ENCODE measurements at places on chromosomes 7 and 10. TPM values are rescaled to one million over a fixed set of nuclear protein-coding genes. Genes with fewer than 3 reads are reported as not detected.

TACC2 gene
- total RNA-seq = not detected

EMX2 gene
- not detected for total RNA-seq

WNT2 gene
- total RNA-seq = not detected

- DNase-seq = no peak
These were observed 167.7 kb downstream of the SFMBT2 start for GRCh38 chr10:7243139-7243538.

DNA sequence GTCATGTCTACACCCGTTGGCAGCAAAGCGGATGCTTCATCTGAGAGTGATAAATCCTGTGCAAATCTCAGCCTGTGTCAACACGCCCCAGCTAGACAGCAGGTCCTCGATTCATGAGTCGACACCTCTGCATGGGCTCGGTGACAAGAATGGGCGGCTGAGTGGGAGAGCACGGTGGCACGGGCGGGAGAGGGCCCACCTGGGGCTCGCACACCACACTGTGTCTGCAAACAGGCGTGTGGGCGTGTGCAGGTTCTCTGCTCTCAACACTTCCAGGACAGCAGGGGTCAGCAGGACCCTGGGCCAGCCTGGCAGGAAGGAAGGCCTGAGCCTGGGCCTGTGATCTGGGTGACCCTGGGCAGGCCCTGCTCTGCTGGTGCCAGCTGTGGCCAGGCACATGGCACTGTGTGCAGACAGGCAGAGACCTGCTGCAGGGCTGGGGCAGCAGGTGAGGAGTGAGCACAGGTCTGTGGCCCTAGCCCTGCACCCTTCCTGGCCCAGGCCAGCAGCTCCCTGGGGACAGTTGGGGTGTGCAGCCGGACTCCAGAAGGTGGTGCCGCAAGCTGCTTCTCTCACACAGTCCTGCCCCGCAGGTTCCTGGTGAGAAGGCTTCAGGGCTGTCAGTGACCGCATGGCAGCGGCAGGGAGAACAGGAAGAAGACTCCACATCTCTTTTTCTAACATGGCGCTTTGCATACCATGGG lies 216.4 kb downstream of the ELFN1 start:
- no peak for DNase-seq

- no peak for DNase-seq
These were observed 66.6 kb upstream of the ZNF479 start for GRCh38 chr7:57198801-57199200.

DNA sequence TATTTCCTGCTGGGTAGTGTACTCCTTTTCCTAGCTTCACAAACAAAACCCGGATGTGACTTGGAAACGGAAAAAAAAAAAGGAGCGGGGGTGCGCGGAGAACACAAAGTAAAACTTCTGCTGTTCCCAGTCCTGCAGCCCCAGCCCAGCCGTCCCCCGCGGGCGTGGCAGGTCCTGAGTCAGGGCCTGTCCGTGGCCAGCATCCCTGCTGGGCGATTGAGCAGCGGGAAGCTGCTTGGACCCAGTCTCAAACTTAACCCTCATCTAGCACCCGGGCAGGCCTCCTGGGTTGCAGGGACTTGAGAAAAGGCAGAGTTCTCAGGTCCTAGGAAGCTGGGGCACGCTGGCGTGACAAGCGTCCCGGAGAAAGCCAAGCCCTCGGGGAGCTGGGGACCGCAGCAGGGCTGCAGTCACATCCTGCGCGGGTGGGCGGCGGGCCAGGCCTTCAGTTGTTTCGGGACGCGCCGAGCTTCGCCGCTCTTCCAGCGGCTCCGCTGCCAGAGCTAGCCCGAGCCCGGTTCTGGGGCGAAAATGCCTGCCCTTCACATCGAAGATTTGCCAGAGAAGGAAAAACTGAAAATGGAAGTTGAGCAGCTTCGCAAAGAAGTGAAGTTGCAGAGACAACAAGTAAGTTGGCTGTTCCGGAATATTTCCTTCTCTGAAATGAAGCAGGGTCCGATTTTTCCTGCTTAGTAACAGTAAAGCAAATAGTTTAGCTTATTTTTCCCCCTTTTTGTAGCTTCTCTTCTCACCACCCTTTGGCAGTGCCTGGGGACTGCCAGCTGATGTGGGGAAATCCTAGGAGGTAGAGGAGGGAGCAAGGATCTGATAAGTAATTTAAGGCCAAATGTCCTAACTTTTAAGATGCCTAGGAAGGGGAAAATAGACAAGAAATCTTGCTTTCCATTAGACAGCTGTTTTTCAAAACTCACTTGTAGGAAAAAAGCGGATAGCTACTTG lies at the start of gene GNG11:
TSS of gene GNG11 (plus strand) at position 129 of the 960 bp plus-strand sequence. CDS start at position 532, 403 bp downstream.
- peak; percentile 57 for DNase-seq
